ENCODE measurements at places on chromosomes 13 and 19. TPM values are rescaled to one million over a fixed set of nuclear protein-coding genes. Genes with fewer than 3 reads are reported as not detected.

The ONECUT3 gene
- total RNA-seq = not detected

The C2CD4C gene
- total RNA-seq = 4.1 TPM

The KLK12 gene
- not detected for total RNA-seq

GRCh38 chr19:28393574-28394336, 819.2 kb downstream of the UQCRFS1 start:
- no peak for DNase-seq

- peak; percentile 83 for DNase-seq
Observed at GRCh38 chr13:50198508-50198907, 183.3 kb downstream of the KCNRG start.

GRCh38 chr13:55245005-55245644, 1895.6 kb upstream of the PRR20A start:
- DNase-seq = peak; percentile 25

DNA sequence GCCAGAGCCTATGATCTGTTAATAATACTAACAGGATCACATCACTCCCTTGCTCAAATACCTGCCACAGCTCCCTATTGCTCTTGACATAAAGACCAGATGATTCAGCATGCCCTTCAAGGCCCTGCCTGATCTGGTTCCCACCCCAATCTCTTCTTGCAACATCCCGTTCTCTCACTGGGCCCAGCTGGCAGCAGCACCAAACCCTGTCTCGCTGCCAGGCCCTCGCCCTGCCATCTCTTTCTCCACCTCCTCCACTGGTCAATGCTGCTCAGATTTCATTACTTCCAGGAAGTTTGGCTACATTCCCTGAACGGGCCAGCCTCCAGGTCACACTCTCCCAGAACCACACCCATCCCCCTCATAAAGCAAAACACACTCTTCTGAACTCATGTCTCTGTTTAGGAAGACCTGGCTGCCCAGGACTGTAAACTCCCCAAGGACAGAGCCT, 8.6 kb upstream of the BCAT2 start:
- no peak for DNase-seq

GRCh38 chr13:41668130-41668757, 210.9 kb downstream of the RGCC start:
- DNase-seq = peak; percentile 85

GRCh38 chr13:62779161-62779560, 1363.5 kb upstream of the PCDH20 start:
- no peak for DNase-seq

GRCh38 chr19:8096071-8096470, 43.5 kb downstream of the CCL25 start:
- DNase-seq = no peak

DNA sequence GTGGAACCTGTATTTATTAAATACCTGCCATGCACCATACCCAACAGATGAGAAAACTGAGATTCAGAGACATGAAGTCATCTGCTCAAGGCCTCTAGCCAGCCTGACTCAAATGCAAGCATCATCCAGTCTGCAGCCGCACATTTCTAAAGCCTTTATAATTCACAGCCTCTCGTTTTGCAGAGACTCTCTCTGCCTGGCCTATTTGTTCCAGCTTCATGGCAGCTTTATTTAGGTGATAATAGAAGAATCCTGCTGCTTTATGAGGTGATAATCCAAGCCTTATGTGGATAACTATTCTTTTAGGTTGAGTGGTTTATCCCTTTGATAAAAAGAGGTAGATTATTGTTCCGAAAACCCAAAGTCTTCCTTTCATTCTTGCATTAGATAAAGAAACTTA, 58.4 kb downstream of the OXGR1 start:
- DNase-seq = no peak

DNA sequence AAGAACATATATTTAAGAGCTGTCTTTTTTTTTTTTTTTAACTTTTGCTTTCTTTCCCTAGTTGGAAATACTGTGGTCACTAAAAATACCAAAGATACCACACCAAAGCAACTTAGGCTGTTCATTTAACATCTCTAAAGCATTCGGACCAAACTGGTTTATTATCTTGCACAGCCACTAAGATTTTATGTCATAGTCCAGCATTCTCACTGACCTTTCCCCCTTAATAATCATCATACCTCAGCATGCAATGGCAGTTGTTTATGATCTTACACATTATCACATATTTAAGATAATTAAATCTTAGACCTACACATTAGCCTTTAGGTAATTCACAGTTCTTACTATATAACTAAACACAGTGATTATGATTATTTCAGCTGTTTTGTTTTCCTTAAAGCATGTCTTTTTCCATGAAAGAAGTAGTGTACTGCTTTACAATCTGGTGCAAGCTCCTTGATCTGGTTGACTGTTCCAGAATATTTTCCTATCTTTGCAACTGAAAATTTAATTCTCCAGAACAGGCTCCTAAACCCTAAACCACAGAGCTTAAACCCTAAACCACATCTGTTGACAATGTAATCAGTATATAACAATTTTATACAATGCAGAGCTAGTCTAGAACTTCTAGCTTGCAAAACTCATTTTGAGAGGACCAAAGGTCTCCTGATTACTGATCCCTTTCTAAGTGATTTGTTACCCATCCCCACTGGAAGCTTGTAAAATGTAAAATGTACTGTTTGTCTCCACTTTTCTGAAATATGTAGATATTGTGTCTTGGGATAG, 74.2 kb downstream of the CDK8 start:
- DNase-seq = no peak

GRCh38 chr19:29467824-29468401, 57.9 kb upstream of the VSTM2B start:
- peak; percentile 31 for DNase-seq

The ZNF493 gene
- total RNA-seq = 42.5 TPM

DNA sequence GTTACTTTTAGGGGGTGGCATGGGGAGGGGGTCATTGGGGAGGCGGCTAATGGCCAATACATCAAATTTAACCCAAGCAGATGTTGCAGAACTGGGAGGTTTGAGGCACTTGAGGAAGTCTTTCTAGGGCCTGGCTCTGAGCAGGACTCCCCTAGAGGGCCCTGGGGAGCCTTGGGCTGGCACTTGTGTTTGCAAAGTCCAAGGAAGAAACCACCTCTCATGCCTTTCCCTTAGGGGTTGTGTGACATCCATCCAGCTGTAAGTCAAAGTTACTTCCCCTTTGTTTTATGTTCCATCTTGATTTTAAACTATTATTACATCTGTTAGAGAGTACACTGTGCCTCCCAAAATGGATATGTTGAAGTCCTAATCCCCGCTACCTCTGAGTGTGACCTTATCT, 159.9 kb downstream of the KATNAL1 start:
- DNase-seq = no peak

GRCh38 chr13:71169180-71169579, 697.8 kb downstream of the DACH1 start:
- DNase-seq = no peak

The ZNF560 gene
- 0.80 TPM for total RNA-seq

The KIR3DL1 gene
- total RNA-seq = not detected

- no peak for DNase-seq
Observed at GRCh38 chr13:92259523-92259922, 861.1 kb downstream of the GPC5 start.

The SYNGR4 gene
- not detected for total RNA-seq

GRCh38 chr13:57630661-57631595, 616 bp upstream of the PCDH17 start:
- peak; percentile 5 for DNase-seq

DNA sequence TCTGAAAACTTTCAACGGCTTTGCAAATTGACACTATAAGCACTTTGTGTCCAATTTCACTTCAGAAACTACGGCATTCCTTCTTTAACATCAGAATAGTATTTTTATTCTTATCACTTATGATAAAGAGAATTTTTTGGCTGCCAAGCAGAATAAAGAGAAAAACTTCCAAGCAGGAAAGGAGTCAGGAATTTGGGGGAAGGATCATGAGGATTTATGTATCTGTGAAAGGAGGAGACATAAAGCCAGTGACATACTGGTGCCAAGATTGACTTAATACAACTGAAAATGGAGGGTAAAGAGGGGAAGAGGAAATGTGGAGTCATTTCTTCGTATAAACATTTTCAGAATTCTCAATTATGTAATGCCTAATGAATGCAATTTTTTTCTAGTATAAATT, 94.7 kb downstream of the RBM26 start:
- DNase-seq = no peak

DNA sequence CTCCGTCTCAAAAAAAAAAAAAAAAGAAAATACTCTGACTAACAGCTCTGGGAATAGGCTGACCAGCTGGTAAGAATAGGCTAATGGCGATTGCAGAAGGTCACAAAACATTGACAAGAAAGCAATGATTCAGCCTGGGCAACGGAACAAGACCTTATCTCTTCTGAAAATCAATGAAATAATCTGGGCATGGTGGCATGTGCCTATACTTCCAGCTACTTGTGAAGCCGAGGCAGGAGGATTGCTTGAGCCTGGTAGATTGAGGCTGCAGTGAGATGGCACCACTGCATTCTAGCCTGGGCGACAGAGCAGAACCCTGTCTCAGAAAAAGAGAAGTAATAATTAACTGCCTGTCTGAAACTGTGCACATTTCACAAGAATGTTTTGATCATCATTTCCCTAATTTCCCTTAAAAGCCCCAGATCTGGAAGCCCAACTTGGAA, 18.8 kb upstream of the MTRF1 start:
- no peak for DNase-seq

The NFIC gene
- total RNA-seq = 46.1 TPM

DNA sequence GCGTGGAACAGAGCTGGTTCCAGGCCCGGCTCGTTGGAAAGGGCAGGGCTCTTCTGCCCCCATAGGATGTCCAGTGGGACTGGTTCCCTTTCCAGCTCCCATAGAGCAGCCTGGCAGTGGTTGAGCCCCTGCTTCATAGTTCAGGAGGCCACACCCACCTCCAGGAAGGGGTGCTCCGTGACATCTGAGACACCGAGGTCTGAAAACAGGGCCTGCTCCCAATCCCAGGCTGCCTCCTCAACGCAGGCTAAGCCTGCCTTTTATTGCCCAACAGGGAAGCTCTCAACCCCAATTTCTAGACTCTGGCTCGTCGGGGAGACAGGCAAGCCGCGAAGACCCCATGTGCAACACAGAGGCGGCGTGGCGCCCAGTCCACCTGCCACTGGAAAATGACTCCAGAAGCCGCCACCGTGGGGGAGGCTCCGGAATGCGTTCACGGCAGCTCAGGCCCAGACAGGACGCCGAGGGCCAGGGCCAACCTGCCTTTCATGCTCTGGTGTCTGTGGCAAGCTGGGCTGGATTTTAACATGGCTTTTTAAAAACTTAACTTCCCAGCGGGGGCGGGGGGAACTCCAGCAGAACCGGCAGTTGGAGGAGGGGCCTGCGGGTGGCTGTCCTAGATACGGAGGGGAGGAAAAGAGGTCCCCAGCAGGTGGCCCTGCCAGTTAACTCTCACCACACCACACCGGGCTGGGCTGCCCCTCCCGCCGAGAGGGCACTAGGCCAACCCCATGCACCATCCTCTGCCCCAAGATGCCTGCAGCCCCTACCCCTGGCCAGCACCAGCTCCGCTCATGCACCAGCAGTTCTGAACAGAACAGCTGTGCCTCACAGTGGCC, 17.9 kb upstream of the TINCR start:
- peak; percentile 73 for DNase-seq

DNA sequence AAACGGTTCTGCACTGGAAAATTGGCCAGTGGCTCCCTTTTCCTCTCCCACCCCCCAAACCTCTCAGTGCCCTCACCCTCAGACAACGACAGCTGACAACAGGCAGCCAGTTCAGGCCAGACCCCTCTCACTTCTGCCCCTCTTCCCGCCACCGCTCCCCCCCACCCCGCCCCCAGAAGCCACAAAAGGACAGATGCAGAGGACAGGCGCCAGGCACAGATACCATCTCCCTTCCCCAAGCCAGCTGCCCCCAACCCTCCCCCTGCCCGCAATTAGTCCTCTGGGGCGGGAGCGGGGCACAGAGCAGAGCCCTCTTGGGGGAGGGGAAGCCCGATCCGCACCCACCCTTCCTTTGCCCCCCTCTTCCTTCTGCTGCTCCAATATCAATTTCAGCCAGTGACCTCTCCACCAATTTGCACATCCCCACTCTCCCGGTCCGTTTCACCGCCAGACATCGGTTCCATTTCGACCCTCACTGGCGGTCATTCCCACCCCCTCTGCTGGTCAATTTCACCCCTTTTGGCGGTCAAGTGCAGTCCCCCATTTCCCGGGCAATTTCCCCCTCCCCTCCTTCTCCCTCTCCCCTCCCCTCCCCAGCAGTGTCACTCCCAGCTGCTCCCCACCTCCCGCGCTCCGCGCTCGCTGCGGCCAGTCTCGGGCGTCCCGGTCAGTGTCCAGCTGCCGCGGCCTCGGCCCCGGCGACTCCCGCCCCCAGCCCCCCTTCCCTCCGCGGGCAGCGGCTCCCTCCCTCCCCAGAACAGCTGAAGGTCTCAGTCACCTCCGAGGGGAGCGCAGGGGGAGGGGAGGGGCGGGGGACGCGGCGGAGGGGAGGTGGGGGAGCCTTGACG, at the start of gene SHD:
Gene SHD, plus strand, starts transcription at position 848 of the 848 bp plus-strand sequence. CDS start 798 bp downstream, outside the sequence.
- DNase-seq = peak; percentile 71

The BORCS8 gene
- total RNA-seq = 28.7 TPM

- DNase-seq = no peak
Observed at GRCh38 chr13:26442541-26442940, 114.9 kb upstream of the WASF3 start.

GRCh38 chr13:40943073-40943472, 76.0 kb downstream of the ELF1 start:
- DNase-seq = no peak

GRCh38 chr19:12052497-12053169, at the start of gene ZNF878:
Gene ZNF878 (minus strand): TSS chr19:12052961. CDS start chr19:12052801, 160 bp downstream.
- peak; percentile 99 for DNase-seq

The CXCL17 gene
- total RNA-seq = 0.25 TPM

The SEMA6B gene
- 74.8 TPM for total RNA-seq

The USHBP1 gene
- 0.39 TPM for total RNA-seq

Data from cardiac muscle cell (in vitro differentiated cells and primary cell).